ENCODE measurements at places on chromosomes 12 and 14.

GRCh38 chr12:91677556-91677955 lies 468.1 kb downstream of the BTG1 start:
- no peak for DNase-seq

DNA sequence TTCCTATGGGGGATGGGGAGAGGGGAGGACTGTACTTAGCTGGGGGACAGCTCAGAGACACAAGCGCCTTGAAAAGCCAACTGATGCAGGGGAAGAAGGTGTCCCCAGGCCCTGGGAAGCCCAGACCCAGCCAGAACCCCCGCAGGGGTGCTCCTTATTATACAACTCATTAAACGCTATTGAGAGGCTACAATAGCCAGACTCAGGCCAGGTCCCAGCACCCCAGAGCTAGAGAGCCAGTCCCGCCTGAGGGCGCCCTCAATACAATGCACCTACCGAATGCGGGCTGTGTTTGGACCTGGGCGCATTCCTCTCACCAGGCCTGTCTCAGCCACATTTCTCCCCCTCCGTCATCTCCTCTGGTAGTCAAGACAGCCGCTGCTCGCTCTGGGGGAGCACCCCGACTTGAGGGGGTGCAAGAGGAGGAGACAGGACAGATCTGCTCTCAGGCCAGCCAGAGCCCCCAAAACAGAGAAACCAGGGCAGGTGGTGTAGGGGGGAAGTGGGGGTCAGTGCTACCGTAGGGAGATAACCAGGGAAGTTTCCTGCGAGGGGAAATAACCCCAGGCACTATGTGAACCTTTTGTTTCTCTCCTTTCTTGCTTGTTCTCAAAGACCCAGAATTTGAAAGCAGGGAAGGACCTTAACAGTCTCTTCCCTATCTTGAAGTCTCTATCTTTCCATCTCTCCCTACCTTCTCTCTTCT lies 6.1 kb upstream of the ASIC1 start:
- no peak for DNase-seq

DNA sequence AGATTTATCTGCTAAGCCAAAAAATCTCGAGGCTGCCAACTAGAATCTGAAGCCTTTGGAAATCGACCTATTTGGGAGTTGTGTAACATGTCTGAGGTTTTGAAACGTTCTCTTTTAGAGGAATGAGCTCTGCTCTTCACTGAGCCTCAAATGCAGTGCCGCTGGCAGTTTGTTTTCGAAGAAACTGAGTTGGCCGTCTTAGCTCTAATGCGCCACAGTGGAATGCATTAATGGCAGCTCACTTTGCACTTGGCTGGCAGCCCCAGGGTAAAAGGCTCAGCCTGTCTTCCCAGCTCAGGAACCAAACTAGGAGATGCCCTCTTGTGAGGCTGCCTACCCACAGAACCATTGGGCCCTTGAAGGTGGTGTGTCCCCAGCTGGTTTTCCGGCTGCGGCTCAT lies 53.8 kb downstream of the SFSWAP start:
- no peak for DNase-seq

DNA sequence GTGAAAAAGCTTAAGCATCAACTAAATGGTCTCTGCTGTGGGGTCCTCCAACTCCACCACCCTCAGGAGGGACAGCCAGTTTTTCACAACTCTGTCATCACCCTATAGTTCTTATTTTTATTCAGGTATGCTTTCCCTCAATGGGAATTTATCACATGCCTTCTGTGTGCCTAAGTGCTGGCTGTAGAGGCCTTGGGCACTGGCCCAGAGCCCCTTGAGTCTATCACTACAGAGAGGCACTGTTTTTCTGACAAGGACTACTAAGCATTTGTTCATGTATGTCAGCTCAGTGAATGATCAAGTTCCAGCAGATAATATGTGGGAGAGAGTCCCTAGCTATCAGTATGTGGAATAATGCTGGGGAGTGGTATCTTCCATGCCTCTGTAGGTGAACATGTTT lies 463.9 kb downstream of the NPAS3 start:
- DNase-seq: no peak

- DNase-seq: no peak
These were observed 2.2 kb upstream of the EML1 start for GRCh38 chr14:99790978-99791376.

- DNase-seq: no peak
These were observed 10.9 kb upstream of the ITGB7 start for GRCh38 chr12:53217931-53218307.

DNA sequence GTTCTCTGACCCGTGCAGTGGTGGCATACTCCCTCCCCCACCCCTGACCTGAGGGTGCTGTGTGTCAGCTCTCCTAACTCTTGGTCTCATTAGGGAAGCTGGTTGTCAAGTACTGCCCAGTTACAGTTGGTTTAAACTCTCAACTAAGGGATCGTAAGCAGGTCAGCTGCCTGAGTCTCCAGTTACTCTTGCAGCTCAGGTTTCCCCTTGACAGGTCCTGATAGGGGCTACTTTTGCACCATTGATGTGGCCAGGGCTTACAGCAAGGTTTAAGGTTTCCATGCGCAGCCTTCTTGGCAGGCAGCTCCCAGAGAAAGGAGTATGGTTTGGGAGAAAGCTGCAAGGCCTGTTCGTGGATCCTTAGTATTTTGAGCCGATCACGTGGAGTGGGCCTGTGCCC lies 74.5 kb downstream of the ETV6 start:
- no peak for DNase-seq

DNA sequence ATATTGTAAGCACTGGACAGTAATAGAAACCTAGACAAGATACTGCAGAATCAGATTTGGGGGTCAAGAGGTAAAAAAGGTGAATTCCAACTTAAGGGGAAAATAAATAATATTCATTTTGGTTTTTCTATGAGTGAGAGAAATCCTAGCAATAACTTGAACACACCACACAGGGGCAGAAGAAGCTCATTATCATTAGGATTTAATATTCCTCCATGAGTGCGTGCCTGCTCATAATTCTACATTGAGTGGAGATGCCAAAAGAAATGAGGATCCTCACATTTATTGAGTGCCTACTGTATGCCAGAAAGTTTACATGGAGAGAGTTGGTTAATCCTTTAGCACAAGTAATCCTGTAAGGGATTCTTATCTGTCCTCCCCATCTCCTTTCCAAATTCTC lies 40.5 kb upstream of the C14orf132 start:
- no peak for DNase-seq

DNA sequence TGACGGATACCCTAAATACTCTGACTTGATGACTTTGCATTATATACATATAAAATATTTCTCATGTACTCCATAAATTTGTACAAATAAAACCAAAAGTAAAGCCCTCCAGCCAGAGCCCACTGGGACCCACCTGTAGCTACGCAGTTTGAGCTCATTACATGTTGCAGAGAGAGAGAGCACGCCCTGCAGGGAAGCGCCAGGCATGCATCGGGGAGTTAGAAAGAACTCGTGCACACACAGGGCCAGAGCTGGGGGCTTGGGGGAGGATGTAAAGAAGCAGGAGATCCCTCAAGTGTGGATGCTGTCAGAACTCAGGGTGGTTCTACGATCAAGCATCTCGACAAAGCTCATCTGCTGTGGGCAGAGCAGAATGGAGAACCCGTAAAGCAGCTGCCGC lies 178.5 kb upstream of the RTL1 start:
- no peak for DNase-seq

DNA sequence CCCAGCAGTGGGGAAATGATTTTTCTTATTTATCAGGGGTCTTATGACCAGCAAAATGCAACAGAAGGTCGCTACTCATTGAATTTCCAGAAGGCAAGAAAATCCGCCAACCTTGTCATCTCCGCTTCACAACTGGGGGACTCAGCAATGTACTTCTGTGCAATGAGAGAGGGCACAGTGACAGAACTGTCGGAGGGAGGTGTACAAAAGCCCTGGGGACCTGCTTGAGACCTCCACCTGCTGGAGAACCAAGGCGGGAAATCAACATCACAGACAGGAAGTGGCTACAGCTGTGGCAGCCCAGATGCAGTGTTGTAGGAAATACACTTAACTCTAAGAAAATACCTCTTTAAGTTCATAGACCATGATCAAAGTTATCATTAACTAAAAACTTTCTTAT lies 250.9 kb upstream of the OR4E1 start:
- no peak for DNase-seq

GRCh38 chr12:56037161-56037560 lies 4.6 kb upstream of the RPS26 start:
- DNase-seq: no peak

DNA sequence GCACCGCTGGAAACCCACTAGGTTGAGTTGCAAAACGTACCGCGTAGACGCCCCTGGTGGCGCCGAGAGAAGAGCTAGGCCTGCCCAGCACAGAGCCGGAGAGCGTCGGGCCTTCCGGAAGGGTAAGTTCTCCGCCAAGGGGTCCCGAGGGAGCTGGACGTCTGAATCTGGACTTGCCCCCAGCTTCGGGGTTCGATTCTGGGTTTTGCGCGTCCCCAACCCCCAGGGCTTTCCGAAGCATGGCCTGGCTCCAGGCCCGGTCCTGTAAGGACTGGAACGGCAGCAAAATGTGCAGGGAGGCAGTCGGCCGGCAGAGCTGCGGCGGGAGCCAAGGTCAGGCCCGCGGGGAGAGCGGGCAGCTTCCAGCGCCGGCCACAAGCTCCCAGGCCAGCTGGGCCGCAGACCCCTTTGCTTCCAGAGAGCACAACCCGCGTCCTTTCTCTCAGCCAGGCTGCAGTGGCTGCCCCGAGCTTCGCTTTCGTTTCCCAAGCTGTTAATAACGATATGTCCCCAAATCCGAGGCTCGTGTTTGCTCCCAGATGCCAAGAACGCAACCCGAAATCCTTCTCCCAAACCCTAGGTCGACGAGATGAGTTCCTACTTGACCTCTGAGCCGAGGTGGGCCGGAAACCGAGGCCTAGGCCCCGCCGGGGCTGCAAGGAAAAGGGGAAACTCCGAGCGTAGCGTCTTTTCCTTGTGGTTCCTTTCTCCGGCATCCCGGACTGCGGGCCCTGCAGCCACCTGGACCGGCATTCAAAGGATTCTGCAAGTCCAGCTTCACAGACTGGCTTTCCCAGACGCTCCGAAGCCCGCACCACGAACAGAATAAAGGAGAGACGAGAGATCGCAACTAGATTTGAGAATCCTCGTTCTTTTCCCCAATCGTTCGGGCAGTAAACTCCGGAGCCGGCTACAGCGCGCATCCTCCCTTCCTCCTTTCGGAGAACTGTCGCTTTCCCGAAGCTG lies 3.2 kb upstream of the TBX5 start:
- DNase-seq: no peak

GRCh38 chr14:85445151-85445795 lies 84.7 kb upstream of the FLRT2 start:
- DNase-seq: no peak

GRCh38 chr14:44477953-44478352 lies 29.1 kb downstream of the FSCB start:
- no peak for DNase-seq

- DNase-seq: no peak
These were observed 9.4 kb upstream of the BCL11B start for GRCh38 chr14:99281396-99281795.

DNA sequence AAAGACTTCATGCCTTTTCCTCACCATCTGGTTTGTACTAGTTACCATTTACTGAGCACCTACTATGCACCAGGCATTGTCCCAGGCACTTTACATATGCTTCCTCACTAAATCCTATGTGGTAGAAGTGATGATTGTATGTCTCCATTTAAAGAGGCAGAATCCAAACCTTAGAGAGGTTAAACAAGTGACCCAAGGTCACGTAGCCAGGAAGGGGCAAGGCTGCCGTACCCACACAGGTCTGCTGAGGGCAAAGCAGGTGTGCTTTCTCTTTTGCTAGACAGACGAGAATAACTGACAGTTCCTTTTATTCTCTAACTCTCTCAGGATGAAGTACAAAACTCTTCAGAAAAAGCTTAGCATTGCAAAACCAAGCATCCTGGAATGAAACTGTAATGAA lies 235.2 kb upstream of the SRRM4 start:
- no peak for DNase-seq

GRCh38 chr12:45076417-45077026 lies 25.6 kb upstream of the DBX2 start:
- no peak for DNase-seq

DNA sequence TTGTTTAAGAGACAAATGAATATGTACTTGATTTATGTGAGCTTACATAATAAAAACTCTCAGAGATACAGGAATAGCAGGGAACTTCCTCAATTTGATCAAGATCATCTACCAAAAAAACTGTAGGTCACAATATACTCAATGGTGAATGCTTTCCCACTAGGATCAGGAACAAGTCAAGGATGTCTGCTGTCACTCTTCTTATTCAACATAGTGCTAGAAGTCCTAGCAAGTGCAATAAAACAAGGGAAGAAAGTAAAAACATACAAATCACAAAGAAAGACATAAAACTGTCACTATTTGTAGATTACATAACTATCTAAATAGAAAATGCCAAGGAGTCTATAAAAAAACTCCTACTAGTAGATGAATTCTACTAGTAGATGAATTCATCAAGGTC lies 41.9 kb upstream of the PAWR start:
- DNase-seq: no peak

GRCh38 chr12:125395583-125396215 lies 330.5 kb downstream of the AACS start:
- no peak for DNase-seq

DNA sequence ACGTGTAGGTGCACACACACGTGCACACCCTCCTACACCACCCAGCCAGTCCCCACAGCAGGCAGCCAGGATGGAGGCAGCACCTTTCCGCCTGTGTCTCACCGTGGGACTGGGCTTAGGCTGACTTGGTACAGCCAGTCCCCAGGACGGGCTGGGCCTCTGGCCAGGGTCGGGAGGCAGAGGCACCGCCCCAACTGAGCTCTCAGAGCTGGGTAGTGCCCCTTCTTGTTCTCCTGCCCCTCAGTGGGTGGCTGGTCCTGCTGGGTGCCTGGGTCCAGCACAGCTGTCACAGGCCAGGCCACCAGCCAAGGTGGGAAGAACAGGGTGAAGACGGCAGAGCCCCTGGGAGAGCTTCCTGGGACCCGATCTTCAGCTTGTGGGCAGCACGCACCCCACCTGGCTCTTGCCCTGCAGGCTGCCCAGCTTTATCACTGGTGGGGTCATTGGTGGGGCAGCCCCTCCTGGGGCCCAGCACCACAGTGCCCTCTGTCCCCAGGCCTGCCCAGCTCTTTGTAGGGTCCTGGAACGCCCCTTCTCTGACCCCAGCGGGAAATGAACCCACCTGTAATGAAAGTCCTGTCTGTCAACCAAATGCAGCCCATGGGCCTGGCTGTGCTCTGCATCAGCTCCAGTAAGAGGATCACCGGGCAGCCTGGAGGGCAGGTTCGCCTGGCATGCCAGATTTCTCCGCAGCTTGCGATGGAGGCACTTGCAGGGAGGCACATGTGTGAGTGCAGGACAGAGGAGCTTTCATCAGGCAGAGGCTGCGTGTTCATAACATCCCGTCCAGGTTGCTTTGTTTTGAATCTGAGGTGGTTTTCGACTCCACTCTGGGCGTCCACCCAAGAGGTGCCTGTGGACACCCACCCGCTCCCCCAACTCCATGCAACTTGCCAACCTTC lies 14.7 kb downstream of the CDCA4 start:
- no peak for DNase-seq

Data from right renal pelvis (tissue), 4 donors.